ENCODE measurements at places on chromosomes 1 and 21.

- DNase-seq: no peak
Observed at GRCh38 chr1:94094469-94095111, 26.4 kb downstream of the ABCA4 start.

DNA sequence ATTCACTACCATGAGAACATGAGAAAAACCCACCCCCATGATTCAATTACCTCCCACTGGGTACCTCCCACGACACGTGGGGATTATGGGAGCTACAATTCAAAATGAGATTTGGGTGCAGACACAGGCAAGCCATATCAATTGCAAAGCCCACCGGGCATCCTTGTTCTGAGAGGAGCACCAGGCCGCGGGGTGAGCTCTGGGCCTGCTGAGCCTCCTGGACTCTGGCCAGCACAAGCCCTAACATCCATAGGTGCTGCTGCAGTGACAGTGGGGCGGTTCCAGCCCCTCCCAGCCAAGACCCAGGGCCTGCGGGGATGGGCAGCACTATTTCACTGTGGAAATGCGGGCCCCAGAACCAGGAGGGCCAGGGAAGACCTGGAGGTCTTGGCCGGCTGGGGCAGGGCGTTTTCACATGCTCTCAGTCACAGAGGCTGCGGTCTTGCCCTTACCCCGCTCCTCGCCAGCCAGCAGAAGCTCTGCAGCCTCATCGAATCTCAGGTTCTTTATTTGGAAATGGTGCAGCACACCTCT lies 103.8 kb downstream of the PCBP3 start:
- DNase-seq: no peak

- DNase-seq: peak; percentile 93
Observed at GRCh38 chr1:27934818-27935549, at the start of gene SMPDL3B. SMPDL3B (plus strand) TSS chr1:27935000; CDS start chr1:27935184, 184 bp downstream.

DNA sequence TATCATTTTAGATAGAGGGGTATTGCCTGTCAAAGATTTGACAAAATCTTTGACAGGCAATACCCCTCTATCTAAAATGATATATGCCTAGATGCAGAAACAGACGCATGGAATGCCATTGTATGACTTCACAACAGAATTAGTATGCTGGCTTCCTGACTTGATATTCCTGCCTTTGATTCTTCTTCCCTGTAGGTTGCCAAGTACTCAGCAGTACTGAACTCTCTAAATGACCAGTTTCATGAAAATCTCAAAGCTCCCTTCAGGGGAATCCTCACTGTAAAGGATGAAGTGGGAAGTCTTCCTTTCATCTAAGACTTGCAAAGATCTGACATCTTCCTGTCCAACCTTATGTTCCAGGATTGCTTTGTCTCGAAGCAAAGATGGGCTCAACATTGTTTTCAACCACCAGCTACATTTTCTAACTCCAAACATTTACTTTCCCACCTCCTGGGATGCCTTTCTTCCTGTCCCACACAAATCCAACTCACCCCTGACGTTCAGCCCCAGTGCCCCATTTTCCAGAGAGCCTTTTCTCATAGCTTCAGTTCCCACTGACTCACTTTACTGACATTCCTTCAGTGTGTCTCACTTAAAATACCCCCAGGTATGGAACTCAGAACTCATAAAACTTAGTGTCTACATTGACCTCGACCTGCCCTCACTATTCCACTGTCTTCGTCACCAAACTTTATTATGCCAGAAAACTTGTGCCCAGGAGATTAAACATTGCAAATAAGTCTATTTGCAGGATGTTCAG lies 67.3 kb upstream of the KCNJ6 start:
- DNase-seq: peak; percentile 79

- DNase-seq: no peak
Observed at GRCh38 chr1:182192215-182192614, 130.7 kb upstream of the ZNF648 start.

DNA sequence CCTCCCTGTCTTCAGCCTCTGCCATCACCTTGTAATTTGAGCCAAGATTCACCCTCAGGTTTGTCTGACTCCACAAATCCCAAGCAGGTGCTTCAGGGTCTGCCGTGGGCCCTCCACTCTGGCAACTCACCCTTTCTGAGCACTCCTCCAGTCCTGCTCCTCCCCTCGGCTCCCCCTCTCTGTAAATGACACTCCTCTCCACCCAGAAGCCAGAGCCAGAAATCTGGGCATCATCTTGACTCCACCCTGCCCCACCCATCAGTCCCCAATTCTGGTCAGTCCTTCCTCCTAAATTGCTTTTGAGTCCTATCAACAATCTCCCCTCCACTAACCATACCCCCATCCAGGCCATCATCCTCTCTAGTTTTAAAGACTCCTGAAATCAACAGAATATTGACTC lies 40.5 kb downstream of the RCSD1 start:
- no peak for DNase-seq

- DNase-seq: peak; percentile 96
Observed at GRCh38 chr1:26350701-26351589, 3.0 kb downstream of the CRYBG2 start.

- peak; percentile 80 for DNase-seq
Observed at GRCh38 chr21:14991957-14992356, 72.8 kb downstream of the NRIP1 start.

DNA sequence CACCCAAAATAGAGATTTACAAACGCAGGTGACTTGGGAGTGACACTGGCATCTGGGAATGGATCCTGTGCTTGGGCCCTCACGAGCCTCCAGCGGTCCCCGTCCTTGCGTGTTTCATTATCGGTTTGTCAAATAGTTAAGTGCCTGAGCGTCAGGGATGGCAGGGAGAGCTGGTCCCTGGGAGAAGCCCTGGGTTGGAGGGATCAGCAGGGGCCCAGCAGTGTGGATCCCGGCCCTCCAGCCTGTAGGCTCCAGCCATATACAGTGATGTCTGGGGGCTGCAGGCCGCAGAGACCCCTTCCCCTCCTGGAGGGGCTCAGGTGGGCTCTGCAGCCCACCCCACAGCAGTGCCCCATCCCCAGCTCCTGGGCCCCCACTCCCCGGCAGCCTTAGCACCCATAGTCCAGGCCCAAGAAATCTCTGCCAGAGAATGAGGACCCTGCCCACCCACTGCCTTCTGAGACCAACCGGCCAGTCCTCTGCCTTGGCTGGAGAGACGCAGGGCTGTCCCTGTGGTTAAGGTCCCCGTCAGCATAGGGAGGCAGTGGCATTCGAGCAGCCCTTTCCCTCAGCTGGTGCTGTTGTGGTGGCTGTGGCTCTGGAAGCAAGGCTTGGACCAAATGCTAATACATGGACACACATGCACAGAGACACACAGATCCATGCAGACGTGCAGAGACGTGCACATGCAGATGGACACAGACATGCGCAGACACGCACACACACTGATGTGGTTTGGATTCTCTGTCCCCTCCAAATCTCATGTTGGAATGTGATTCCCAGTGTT lies 2.4 kb upstream of the SLC19A1 start:
- peak; percentile 41 for DNase-seq

DNA sequence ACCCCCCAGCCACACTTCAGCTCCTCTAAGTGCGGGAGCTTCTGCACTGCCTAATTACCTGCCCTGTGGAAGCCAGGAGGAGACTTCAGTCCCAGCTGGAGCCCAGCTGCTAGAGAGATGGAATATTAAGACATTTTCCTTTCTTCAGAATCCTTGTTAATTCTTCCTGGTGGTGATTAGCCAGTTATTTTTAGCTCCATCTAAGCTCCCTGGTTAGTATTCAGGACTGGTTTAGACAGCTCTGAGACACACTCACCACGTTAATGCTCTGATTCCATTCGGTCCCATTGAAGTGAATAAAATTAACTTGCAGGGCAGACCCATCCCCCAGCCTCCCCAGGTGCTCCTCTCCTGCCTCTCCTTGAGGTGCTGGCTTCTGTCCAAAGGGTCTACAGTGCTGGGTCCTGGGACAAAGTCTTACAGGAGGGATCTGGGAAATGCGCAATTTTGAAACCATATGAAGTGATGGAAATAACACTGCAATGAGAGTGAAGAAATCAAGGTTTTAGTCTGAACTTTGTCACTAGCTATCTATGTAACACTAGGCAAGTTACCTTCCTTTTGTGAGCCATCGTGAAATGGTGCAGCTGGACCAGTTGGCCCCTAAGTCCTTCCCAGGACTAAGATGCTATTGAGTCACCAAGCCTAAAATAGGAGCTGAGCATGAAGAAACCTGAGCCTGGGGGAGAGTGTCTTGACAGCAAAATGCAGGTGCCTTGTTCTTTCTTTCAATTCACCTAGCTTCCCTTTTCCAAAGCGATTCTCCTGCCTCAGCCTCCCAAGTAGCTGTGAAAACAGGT lies 117.4 kb upstream of the ATP1A1 start:
- no peak for DNase-seq

DNA sequence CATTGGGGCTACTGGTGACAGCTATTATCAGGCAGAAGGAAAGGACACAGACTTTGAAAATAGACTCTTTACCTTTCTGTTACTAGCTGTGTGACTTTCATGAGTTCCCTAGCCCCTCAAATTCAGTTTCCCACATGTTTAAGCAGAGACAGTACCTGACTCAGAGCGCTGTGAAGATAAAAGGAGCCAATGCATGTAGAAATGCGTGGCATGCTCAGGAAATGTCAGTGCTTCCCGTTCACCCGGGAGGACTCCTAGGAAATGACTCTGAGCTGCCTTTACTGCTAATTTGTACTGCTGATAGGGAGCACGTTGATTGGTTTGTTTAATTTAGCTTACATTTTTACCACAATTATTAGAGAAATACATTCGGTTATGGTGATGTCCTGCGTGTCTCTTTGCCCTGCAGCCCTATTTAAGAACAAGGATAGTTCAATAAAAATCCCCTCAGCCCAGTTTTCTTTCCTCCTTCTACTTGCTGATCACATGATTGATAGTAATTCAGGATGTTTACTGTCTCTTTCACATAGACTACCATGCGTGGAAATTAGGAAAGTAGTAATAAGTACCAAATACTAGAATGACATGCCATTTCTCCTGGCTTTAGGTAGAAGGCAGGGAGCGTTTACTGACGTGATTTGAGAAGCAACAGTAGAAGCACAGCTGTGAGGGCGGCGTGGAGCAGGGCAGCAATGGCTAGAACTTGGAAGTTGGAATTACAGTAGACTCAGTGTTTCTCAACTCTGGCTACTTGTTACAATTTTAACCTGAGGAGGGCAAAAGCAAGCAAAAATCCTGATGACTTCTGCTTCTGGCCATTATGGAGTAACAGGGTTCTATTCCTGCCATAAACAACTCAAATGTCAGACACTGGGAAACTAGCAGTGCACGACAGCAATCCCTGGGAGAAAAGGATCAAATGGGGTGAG lies 15.9 kb downstream of the PDIK1L start:
- DNase-seq: peak; percentile 68

GRCh38 chr1:210711825-210712612 lies 383.3 kb downstream of the HHAT start:
- DNase-seq: no peak

DNA sequence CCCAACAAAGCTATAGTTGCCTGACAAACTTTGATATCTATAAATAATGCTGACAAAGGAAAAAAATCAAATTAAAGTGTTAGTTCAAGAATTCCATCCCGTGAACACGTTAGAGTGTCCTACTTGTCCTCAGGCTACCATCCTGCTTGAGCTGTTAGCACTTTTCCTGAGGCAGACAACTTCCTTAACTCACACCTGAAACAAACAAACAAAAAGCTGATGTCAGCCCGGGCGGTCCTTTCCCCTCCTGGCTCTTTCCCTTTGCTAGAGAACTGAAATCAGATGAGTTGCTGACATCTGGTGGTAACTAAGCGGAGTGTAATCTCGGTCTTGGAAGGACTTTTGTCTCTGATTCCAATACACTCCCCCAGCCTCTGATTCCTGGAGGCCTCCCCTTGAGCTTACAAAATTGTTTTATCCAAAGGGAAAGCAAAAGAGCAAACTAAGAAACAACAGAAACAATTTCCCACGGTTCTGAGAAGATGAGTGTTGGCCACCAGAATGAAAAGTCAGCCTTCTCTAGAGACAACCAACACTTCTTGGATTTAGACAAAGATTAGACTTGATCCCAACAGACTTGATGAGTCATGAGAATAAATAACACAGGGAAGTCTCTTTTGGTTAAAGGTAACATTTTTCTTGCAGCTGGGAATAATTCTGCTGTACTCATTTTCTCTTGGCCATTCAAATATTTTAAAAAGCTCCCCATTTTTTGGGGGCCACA lies 135.4 kb downstream of the PROX1 start:
- peak; percentile 92 for DNase-seq

DNA sequence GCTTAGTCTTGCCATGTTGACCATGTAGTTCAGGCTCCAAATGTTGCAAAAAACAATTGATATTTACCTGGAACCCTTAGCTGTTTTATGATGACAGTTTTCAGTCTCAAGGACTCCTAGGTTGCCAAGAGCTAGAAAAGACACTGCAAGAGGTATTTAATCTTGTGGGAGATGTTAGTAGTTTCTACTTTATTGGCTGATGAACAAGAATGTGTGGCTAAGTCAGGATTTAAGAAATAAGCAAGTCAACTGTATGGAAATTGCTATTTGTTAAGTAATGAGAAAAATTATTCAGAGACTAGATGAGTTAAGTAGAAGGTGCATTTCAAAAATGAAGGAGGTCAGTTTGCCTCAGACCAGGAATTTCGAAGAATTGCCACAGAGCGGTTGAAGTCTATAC lies 639.7 kb upstream of the USP24 start:
- DNase-seq: no peak

- no peak for DNase-seq
Observed at GRCh38 chr1:40532062-40532389, 589 bp downstream of the ZNF684 start.

GRCh38 chr1:44275991-44276405 lies 62.7 kb downstream of the DMAP1 start:
- DNase-seq: no peak

DNA sequence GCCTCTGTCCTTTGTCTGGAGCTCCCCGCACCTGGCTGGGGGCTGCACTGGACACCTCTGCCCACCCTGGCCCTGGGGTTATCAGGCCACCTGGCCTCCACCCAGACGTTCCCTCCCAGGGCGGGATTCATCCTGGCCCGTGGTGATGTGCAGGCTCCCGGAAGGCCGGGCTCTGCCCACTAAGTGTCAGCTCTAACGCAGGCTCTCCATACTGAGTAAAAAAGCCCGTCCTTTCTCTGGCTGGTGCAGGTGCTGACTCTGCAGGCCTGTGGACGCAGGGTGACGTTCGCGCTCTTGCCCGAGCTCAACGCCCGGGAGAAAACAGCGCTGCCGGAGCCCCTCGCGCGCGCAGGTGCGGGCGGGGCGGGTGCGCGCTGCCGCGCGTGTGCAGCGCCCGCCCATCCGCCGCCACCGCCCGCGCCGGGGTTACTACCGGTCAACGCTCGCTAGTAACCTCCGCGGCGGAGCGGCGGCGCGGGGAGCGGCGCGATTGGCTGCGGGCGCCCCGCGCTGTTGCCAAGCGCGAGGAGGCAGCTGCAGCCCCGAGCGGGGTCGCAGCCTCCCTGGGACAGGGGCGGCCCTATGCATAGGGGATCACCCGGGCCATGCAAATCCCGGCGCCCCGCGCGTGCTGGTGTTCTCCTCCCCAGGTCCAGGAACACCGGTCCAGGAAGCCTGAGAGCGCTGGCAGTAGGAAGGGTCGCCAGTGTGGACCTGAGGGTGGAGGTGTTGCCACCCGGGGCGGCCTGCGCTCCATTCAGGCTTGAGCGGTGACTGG lies 15.7 kb downstream of the ABCG1 start:
- peak; percentile 75 for DNase-seq

GRCh38 chr1:45677751-45678245 lies 8.5 kb downstream of the GPBP1L1 start:
- no peak for DNase-seq

Data from islet precursor cell (in vitro differentiated cells).